ENCODE measurements at places on chromosomes 6 and 20.

- DNase-seq, result no peak
Measured at GRCh38 chr6:56911847-56912246, 43.1 kb upstream of the BEND6 start.

DNA sequence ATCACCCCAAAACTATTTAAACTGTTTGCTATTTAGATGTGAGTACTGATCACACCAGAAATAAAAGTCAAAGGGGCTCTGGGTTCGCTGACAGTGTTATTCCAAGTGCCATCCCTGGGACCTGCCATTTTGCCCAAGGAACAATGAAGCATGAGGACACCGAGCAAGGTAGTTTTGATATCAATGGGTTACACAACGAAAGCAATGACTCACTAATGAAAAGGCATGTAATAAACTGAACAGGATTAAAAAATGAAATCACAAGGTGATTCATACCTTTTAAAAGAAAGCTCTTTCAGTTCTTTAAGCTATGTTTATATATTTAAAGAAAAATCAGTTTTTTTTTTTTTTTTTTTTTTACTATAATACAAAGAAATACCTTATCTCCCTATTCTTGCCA lies 102.0 kb downstream of the HS3ST5 start:
- DNase-seq, result no peak

DNA sequence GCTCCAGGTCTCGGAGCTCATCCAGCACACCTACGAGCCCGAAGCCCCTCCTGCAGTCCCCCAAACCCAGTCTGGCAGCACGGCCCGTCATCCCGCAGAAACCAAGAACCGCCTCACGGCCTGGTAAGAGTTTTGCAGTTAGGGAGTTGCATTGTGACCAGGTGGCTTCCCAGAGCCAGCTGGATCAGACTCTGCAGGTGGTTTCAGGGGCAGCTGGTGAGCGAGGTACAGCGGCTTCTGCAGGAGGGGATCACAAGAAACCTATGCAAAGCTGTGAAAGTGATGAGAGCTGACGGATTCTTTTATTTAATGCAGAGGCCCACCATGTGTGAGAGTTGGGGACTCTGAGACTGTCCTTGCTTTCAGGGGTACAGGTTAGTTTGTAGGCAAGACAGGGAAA lies 45.9 kb upstream of the SCGN start:
- DNase-seq, result no peak

DNA sequence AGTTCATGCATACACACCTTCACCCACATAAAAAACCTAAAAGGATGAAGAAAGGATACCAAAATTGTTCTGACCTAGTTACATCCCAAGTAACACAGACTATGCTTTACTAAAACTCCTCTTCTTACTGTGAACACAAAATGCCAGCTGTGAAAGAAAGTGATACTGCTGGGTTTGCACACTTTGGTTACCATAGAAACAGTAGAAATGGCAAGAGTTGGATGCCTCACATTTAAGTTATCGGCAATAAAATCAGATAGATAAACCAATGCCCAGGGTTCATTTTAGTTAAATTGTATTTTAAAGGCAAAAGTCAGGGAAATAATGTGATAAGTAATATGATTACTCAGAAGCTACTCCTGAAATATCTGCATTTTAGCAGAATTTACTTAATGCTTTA lies 161.9 kb downstream of the CDK19 start:
- DNase-seq, result no peak

GRCh38 chr6:137099689-137100403 lies 55.1 kb upstream of the IL20RA start:
- peak; percentile 33 for DNase-seq

DNA sequence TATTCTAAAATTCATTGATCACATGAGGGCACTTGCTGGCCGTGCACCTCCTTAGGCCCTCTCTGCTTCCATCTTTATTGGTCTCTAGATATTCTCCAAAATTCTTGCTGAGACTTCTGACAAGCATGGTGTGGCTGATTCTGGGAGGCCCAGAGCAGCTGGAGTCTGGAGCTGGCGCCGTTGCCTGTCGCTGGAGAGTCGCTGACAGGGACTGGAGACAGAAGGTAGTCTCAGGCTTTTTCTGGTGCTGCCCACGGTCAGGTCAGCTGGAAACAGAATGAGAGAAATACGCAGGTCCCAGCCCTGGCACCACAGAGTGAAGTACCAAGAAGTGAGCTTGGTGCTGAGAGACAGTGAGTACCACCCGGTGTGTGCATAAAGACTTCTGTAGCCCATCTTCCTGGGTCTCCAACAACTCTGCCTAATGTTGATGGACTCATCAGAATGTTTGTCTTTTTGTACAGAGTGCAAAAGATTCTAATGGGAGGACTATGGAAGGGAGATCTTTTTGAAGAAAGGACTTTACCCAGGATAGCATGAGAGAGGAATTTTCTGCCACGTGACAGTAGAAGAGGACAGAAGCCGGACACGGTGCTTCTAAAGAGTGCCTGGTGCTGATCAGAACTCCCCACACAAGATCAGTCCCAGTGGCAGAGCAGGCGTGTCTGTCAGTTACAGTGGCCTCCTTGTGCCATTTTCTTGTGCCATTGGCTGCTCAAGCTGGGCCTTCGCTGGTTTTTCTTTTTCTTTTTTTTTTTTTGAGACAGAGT lies 1.8 kb upstream of the ALDH8A1 start:
- DNase-seq, result no peak

GRCh38 chr6:34484391-34484790 lies 18.5 kb downstream of the PACSIN1 start:
- DNase-seq, result no peak

- peak; percentile 30 for DNase-seq
Measured at GRCh38 chr6:93418408-93419303, 703 bp downstream of the EPHA7 start.

GRCh38 chr6:138293428-138294395 lies 75.4 kb upstream of the PBOV1 start:
- no peak for DNase-seq

DNA sequence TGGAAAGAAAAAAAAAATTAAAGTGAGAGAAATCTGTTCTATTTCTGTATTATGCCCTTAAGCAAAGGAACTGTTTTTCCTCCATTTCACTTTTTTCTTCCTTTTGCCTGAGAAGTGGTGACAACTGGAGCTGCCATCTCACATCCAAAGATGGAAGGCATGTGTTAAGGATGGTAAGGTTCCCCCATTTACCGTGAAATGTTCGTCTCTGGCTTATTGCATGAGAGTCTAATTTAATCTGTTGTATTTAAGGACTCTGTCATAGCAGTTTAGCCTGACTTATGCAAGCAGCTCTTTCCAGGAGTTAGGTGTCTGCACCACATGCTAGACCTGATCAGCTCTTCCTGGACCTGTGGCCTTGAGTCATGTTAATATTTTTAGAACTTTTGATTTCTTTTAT lies 389.5 kb upstream of the MAP3K7 start:
- no peak for DNase-seq

- DNase-seq, result no peak
Measured at GRCh38 chr20:6868861-6869260, 101.4 kb downstream of the BMP2 start.

- no peak for DNase-seq
Measured at GRCh38 chr6:65161661-65162060, 545.4 kb downstream of the EYS start.

GRCh38 chr20:51265361-51265760 lies 242.5 kb upstream of the KCNG1 start:
- DNase-seq, result no peak

All from GM13976 (cell line).